Hypothalamus (tissue), 51 donors: ENCODE measurements at places on chromosomes 1 and 21.

DNA sequence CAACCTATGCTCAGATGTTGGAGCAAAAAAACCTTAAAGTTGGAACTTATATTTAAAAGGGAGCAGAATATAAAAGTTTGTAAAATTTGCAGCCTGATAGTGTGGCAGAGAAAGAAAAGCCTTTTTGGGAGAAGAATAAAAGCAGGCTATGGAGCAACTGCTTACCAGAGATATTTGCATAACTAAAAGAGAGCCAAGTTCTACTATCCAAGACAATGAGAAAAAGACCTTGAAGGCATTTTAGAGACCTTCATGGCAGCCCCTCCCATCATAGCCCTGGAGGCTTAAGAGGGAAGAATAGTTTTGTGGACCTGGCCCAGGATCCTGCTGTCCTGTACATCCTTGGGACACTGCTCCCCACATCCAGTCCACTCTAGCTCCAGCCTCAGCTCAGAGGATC, 312.5 kb upstream of the ZRANB2 start:
- no peak for DNase-seq

DNA sequence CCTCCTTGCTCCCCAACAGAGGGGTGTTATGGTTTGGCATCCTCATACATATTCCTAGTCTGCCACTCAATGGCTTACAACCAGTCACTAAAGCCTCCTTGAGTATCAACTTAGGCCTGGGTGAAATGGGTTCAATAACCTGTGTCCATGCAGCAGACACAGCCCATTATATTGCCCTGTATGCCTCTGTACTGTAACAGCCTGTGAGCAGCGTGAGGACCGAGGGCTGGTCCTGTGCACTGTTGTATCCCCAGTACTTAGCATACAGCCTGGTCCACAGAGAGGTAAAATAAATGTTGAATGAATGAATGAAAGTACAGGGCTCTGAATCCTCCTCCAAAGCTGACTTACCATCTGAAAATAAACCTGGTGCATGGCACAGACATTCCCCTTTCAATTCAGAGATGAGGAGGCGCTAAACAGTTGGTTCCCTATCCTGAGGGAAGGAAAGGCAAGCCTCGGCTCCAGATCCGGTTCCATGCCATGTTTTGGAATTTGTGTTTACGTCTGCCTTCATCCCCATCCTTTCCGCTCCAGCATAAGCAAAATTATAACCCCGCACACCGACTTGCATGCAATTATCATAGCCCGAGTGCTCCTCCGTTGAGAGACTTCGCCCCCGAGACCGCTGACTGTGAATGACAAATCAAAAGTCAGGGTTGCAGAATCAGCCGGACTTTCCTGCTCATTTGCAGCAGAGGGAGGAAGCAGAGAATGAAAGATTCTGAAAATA, 45.0 kb upstream of the DNAJC6 start:
- peak; percentile 57 for DNase-seq

GRCh38 chr1:10146391-10146790, 64.0 kb upstream of the KIF1B start:
- no peak for DNase-seq

GRCh38 chr1:47751996-47752451, 245.2 kb downstream of the TRABD2B start:
- DNase-seq = no peak

- no peak for DNase-seq
Measured at GRCh38 chr1:121522061-121522759, 337.4 kb downstream of the SRGAP2C start.

DNA sequence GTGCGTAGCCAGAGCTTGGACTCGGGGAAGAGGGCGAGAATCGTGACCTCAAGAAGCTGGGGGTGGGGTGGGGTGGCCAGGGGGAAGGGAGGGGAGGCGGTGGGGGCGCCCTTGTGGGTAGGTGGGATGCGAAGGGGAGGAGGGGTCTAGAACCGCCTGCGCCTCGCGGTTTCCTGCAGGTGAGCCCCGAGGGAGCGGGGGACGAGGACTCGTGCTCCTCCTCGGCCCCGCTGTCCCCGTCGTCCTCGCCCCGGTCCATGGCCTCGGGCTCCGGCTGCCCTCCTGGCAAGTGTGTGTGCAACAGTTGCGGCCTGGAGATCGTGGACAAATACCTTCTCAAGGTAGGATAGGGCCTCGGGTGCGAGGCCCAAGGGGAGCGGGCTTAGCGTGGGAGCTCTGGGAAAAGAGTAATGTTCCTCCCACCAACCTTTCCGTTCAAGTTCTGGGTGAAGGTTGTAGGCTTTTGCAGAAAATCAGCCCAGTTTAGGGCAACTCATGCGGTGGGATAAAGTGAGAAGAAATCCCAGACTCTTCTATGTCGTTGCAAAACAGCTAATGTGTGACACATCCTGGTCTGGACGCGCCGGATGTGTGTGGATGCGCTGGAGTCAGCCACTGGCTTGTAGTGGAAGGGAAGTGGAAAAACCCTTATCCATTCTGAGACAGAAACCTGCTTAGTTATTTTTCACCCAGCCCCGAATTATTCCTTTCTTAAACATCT, 2.9 kb downstream of the LHX8 start:
- no peak for DNase-seq

DNA sequence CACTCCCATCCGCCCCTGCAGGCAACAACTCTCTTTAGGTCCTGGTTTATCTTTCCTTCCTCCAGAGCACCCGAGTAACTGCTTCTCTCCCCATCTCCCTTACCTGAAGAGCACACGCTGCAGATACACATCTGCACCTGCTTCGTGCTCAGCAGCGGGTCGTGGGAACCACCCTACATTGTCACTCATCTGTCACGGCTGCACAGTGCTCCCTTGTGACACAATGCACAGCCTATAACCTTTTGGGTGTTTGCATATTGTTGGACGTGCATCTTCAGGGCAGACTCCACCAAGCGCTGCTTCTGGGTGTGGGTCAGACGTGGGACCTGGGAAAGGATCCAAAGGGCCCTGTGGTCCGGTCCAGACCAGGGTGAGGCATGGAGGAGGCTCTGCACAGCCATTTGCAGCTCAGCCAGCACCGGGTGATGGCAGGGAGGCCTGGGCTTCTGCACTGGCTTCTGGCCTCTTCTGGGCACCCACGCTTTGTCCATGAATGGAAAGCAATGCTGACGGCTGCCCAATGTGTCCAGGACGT, 42.5 kb downstream of the WDR4 start:
- DNase-seq = no peak

- no peak for DNase-seq
Measured at GRCh38 chr1:94940738-94941137, 13.8 kb upstream of the CNN3 start.

GRCh38 chr1:38006008-38006828, 904 bp upstream of the FHL3 start:
- DNase-seq = no peak
